ENCODE measurements at places on chromosomes 7 and 10. TPM values are rescaled to one million over a fixed set of nuclear protein-coding genes. Genes with fewer than 3 reads are reported as not detected.

Gene TACR2
- 0.24 TPM for total RNA-seq

Gene AKR1C8
- total RNA-seq, result not detected

DNA sequence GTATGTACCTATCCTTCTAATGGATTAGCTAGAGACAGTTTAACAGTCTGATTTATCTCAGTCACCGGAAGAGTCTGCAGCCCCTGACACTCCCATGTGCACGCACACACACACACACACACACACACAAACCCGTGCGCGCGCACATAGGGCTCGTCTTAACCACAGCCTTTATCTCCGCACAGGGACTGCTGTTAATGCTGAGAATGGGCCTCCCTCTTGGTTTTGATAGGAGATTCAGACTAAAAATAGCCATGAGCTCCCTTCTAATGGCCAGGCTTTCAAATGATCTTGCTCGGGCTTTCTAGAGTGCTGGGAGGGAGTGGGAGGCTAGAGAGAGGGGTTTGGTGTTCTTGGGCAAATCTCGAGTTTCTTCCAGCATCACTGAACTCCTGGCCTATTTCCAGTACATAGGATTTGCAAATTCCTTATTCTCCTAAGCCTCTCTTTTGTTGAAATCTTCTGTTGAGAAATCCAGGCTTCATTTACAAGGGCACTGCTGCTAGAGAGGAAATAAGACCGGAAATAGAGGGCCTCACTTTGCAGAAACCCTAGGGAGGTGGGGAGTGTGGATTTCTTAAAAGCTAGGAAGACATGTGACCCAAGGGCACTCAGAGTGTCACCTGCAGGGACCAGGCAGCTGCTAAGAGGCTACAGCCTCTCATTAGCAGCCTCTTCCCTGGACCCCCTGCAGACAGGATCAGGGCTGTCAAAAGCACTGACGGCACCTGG lies 2.4 kb downstream of the TMEM72 start:
- DNase-seq, result no peak

DNA sequence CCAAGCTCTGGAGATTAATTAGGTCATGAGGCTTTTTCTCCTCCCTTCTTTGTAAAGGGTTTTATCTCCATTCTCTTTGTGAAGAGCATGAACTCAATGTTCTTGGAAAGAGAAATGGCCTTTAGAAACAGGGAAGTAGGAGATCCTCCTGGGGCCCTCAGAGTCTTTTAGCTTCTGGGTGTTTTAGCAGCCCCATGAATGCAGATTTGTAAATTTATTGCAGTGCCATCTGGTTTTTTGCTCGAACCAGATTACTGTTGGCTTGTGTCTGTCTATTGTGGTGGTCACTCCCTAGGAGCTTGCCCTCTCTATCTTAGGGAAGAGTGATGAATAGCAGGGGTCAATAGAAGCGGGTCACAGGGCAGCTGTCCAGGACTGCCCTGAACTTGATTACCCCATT lies 110.6 kb downstream of the BTRC start:
- DNase-seq, result no peak

- DNase-seq, result no peak
Measured at GRCh38 chr10:128883231-128884032, 583.6 kb upstream of the MGMT start.

Data from left cardiac atrium (tissue), 4 donors.